Sigmoid colon (tissue), 7 donors: ENCODE measurements at places on chromosomes 1 and 21. TPM values are rescaled to one million over a fixed set of nuclear protein-coding genes. Genes with fewer than 3 reads are reported as not detected.

DNA sequence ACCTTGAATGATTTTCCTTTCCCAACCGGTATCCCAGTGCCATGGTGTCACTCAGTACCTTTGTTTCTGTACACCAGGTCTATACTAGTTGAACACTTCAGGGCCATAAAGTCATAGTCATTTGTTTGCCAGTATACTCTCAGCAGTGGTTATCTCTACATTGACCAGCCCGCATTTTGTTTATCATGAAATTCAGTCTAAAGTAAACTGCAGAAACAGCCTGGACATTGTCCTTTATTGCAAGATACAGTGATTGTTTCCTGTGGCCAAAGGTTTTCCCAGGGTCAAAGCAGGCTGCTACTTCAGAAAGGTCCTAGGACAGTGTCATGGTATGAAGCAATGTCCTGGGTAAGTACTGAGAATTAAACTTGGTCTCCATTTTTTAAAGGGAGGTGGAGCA lies 407.4 kb downstream of the RWDD3 start:
- no peak for DNase-seq
- H3K4me1 ChIP-seq: peaks cover 12% of the 10 kb centered on the region
- H3K36me3 ChIP-seq: no peaks in the 10 kb centered on the region
- H3K27me3 ChIP-seq: no peaks in the 10 kb centered on the region
- no peak overlapping the region for H3K27ac ChIP-seq

FMO5 gene
- 3.6 TPM for total RNA-seq

DNA sequence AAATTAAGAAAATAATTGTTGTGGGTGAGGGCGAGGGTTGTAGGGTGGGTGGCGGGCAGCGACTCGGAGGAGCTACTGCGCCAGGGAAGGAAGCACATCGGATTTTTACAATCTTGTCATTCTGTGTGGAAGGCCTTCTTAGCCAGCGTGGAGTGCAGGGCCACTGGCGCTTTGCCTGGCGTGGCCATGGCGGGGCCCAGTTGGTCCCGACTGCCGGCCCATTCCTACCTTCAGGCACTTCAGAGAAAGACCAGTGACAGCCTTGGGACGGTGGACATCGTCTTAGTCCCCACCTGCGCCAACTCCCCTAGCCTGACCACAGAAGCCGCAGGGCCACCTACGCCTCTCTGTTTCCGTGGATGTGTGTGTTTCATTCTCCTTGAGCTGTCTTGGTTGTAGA lies 136.9 kb upstream of the NEGR1 start:
- no peak overlapping the region for H3K4me3 ChIP-seq
- H3K36me3 ChIP-seq: no peaks in the 10 kb centered on the region
- no peak overlapping the region for H3K27ac ChIP-seq
- no peak for DNase-seq
- H3K4me1 ChIP-seq: no peaks in the 10 kb centered on the region

CORT gene
- total RNA-seq: 1.1 TPM

- H3K27me3 ChIP-seq: no peaks in the 10 kb centered on the region
- no peaks in the 10 kb centered on the region for H3K4me1 ChIP-seq
- DNase-seq: no peak
- H3K36me3 ChIP-seq: no peaks in the 10 kb centered on the region
- no peak overlapping the region for H3K27ac ChIP-seq
Observed at GRCh38 chr1:185581961-185582725, 152.0 kb upstream of the HMCN1 start.

SPATA21 gene
- total RNA-seq: not detected

CELA3B gene
- not detected for total RNA-seq

PEAR1 gene
- total RNA-seq: 3.6 TPM

- no peak overlapping the region for H3K4me3 ChIP-seq
- peaks cover 7% of the 10 kb centered on the region for H3K36me3 ChIP-seq
Observed at GRCh38 chr1:9861360-9861759, 37.6 kb upstream of the CLSTN1 start.

GRCh38 chr1:243638186-243638585 lies 211.9 kb downstream of the AKT3 start:
- DNase-seq: no peak
- H3K4me1 ChIP-seq: no peaks in the 10 kb centered on the region
- no peak overlapping the region for H3K4me3 ChIP-seq
- peaks cover 7% of the 10 kb centered on the region for H3K36me3 ChIP-seq

GRCh38 chr1:236467327-236467641 lies 56.5 kb upstream of the LGALS8 start:
- no peaks in the 10 kb centered on the region for H3K36me3 ChIP-seq
- no peaks in the 10 kb centered on the region for H3K4me1 ChIP-seq
- H3K4me3 ChIP-seq: no peak overlapping the region
- no peak overlapping the region for H3K27ac ChIP-seq
- no peaks in the 10 kb centered on the region for H3K27me3 ChIP-seq
